GF-D8 (cell line): ENCODE measurements at places on chromosomes 3 and 15.

GRCh38 chr3:120304616-120305015, 19.6 kb upstream of the GPR156 start:
- no peak for DNase-seq

DNA sequence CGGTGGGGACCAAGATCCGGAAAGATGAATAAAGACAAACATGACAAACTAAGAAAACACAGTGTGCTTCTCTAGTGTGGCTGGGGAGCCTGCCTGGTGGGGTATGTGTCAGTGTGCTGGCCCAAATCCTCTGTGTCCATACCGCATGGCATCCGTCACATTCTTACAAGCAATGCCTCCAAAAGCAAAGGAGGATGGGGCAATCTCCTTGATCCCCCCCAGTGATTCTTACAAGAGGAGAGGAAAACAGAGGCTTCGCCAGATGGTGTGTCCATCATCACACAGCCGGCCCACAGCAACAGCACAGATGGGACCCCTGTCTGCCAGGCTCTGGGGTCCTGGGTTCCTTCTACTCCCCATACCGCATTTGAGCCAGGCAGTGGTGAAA, 558 bp upstream of the IL17RC start:
- DNase-seq = no peak

GRCh38 chr3:115937054-115937453, 313.7 kb downstream of the GAP43 start:
- no peak for DNase-seq

GRCh38 chr3:58161435-58162398, 49.1 kb downstream of the DNASE1L3 start:
- no peak for DNase-seq

DNA sequence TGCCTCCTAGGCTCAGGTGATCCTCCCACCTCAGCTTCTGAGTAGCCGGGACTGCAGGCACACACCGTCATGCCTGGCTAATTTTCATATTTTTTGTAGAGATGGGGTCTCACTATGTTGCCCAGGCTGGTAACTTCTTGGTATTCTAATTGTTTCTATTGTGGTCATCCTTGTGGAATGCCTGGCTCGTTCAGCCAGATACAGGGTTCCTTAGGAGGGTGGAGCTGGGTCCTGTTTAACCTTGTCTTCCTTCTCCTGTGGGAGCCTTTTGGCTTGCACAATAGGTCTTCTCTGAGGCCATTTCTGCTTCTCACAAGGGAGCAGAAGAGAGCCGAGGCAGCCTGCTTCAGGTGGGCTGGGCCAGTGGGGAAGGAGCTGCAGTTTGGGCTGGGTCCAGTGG, 15.7 kb downstream of the PLEKHO2 start:
- DNase-seq = no peak
